ENCODE measurements at places on chromosomes 7 and 10.

DNA sequence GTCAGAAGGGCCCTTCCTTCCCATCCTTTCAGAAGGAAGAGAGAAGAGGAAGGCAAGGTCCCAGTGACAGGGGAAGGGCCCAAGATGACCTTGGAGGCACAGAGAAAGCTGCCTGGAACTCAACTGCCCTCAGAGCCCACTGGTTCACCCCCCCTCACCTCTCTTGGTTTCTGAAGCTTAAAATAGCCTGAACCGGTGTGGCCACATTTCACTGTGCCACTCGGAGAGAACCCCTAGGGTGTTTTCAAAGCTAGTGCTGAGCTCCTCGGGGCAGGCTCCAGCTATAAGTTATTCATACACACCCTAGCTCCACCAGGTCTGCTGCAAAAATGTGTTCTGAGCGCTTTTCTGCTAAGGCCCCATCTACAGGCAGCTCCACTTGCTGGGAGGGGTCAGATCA lies 60.9 kb upstream of the ADRB1 start:
- no peak for DNase-seq

- no peak for DNase-seq
Observed at GRCh38 chr7:25830215-25830614, 321.8 kb upstream of the NFE2L3 start.

DNA sequence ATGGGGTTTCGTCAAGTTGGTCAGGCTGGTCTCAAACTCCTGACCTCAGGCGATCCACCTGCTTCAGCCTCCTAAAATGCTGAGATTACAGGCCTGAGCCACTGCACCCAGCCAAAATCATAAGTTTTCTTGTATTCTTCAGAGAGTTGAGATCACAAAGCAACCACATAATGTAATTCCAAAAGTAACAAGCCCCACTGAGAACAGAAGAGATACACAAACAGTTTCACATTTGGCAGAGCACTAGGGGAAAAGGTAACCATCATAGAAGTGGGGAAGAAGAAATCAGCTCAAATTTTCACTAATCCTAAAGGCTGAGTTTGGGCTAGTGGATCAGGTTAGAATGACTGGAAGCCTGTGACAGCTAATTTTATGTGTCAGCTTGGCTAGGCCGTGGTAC lies 5.4 kb upstream of the CEP41 start:
- no peak for DNase-seq

DNA sequence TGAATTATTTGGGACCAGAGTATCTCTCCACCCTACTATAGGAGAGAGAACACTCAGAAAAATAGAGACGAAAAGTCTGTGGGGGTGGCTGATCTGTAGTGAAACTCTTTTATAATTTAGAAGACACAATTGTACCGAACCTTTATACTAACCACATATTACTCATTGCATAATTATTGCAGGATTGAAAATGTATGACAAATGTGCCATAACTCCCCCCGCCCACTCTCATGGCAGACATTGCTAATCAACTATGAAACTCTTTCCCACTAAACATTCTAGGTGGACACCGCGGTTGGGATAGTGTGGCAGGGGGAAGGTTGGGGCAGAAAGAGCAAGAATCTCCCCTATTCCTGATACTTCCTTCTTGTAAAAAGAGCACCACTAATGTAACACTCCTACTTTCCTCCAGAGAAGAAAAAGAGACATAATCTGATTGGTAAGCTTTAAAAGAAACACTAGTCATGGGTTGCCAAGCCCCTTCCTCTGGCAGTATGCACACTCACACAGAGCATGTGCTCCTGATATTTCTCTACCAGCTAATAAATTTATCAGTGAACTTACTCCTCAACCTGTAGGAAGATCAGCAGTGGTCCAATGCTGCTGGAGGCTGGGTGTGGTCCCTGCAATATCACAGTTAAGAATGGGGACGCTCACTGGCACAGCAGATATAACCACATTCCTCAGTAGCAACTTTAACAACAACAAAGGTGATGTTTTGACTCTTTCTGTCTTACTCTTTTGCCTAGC lies 18.7 kb upstream of the ARID5B start:
- no peak for DNase-seq

DNA sequence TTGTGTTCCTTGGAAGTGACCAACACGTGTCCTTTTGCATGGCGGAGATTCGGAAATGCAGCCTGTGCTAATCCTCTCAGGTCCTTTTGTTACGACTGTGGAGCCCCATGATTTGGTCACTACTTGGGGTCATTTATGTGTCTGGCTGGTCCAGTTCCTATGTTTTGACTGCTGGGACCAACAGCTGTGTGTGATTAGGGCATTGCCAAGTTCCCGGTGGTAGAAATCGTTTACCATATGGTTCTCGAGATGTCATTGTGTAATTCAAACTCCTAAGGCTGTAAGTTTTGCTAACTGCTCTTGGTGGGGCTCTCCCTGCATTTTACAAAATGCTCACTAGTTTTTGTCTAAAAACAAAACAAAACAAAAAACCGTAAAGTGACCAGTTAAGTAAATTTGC lies 62.0 kb downstream of the CCNY start:
- DNase-seq: no peak

Data from Right ventricle myocardium superior (tissue), 1 donor.